NCI-H146 (cell line): ENCODE measurements at places on chromosomes 13 and 19.

- no peak for DNase-seq
Measured at GRCh38 chr13:105282406-105283285, 1252.8 kb downstream of the EFNB2 start.

- DNase-seq = no peak
Measured at GRCh38 chr13:35723821-35724220, 247.3 kb upstream of the MAB21L1 start.

DNA sequence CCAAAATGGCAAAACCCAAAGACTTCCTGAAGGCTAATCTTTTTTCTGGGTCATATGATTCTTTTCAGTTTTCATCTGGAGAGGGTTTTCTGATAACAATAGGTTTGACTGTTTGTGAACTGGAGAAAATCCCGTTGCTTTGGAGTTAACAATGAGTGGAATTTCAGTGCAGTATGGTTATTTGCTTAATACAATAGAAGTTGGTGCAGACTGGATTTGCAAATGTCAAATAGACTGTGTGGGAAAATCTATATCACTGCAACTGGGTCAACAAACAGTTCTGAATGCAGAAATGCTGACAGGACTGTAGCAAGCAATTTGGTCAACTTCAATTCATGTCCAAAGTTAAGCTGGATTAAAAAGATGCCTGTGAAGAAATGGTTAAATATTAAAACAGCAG, 267.5 kb upstream of the ARGLU1 start:
- DNase-seq = no peak

- DNase-seq = no peak
Measured at GRCh38 chr13:51331354-51331861, 8.1 kb upstream of the SERPINE3 start.

- DNase-seq = peak; percentile 20
Measured at GRCh38 chr13:100842136-100842535, 167.5 kb upstream of the TMTC4 start.

- DNase-seq = peak; percentile 88
Measured at GRCh38 chr13:48233046-48233888, at the start of gene ITM2B. ITM2B (plus strand) TSS chr13:48233206; CDS start chr13:48233361, 155 bp downstream.

DNA sequence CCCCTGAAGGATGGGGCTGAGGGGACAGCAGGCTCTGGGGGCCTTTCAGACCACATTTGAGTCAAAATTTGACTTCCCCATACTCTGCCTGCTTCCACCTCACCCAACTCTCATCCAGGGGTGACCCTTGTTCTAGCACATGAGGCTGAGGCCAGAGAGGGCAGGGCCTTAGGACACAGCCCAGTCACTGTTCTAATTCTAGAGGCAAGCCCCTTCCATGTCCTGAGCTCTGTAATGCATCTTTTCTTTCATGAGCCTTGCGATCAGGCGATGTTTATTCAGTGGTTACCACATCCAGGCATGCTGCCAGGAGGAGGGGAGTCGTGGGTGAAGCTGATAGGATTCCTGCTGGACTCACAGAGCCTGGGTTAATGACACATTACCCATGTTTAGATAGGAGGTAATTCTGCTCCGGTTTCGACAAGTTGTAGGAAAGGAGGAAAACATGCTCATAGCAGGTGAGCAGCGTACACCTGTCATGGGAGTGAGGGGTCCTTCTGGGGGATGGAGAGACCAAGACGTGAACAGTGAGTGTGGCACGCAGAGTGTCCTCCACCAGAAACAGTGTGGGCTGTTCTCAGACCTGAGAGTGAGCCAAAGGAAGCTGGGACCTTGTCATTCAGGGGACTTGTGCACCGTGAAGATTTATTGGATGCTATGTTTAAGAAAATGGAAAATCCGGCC, 9.3 kb downstream of the RPS9 start:
- peak; percentile 87 for DNase-seq

- DNase-seq = no peak
Measured at GRCh38 chr19:3138268-3138667, 2.4 kb downstream of the GNA15 start.

DNA sequence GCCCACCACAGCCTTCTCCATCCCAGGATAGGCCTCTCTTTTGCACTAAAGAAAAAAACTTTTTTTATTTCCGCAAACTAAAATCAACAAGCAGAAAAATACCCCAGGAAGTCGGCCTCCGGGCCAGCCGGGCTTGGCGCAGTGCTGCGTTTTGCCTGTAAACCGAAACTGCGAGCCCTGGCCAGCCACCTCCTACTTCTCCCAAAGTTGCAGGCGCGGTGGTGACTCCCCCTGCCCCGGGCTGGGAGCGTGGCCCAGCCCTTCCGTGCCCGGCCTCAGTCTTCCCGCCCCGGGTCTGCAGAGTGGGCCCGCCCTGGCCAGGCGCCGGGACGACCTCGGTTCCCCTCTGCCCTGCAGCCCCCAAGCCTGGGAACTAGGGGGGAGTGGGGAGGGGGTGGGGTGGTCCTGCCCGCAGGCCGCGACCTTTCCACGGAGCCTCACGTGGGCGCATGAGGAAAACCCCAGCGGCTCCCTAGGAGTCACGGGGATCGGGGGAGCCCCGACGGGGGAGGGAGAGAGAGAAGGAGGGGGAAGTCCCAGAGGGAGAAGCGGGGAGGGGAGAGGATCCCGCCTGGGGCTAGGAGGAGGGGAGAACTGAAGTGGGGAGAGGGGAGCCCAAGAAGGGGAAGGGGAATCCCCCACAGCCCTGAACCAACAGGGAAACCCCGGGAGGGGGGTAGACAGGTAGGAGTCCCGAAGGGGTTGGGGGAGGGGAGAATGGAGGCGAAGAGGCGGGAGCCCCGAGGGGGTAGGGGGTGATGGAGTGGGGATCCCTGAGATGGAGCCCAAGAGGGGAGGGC, 3.0 kb downstream of the GADD45B start:
- no peak for DNase-seq

DNA sequence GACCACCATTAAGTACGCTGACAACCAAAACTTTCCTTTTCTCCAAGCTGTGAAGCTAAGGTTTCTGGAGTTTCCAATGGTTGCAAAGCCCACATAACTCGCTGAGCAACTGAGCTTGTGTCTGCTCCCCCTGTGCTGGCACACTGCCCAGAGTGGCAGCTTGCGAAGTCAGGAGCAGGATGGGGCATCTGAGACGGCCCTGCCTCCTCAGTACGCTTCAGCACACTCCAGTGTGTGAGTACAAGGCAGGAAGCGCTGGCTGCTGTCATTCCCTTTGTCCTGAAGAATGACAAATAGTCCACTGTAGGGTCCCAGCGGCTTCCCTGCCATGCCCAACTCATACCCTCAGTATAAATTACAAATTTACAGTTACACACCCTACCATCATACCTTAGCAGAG, 51.5 kb downstream of the SKA3 start:
- peak; percentile 72 for DNase-seq

DNA sequence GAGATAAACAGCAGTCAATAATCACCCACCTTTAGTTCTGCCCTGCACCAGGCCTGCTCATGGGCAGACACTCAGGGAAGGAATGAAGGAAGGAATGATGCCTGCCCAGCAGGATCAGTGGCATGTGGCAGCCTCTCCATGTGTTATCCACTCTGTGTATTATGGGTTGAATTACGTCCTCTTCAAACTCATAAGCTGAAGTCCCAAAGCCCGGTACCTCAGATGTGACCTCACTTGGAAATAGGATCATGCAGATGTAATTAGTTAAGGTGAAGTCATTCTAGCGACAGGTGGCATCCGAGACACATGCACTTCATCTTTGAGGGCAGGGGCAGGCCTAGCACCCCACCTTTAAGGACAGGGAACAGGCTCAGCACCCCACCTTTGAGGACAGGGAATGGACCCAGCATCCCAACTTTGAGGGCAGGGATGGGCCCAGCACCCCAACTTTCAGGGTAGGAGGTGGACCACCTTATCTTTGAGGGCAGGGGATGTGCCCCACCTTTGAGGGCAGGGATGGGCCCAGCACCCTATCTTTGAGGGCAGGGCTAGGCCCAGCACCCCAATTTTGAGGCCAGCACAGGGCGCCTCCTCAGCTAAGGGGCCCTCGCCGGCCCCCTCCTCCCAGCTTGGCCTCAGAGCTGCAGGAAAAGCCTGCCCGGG, 127.6 kb downstream of the URI1 start:
- no peak for DNase-seq

- DNase-seq = no peak
Measured at GRCh38 chr13:30715837-30716236, 19.5 kb upstream of the ALOX5AP start.

- peak; percentile 34 for DNase-seq
Measured at GRCh38 chr13:35789335-35790165, 313.1 kb upstream of the MAB21L1 start.

GRCh38 chr13:111573801-111574200, 253.4 kb downstream of the TEX29 start:
- no peak for DNase-seq

- DNase-seq = no peak
Measured at GRCh38 chr13:37274569-37275497, 169.4 kb upstream of the CSNK1A1L start.

DNA sequence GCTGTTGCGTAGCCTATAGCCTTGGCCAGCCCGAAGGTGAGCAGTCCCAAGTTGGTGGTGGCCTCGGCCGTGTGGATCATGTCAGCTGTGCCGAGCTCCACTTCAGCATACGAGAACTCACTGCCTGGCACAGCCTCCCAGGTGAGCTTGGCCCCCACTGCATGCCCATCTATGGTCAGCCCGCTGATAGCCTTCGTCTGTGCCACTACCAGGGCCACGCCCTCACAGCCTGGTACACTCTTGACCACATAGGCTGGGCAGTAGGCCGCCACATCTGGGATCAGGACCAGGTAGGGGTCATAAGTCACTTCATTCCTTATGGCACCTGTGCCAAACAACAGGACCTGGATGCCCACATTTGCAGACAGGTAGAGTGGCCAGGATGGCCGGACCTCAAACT, 7.4 kb downstream of the FCGBP start:
- no peak for DNase-seq

DNA sequence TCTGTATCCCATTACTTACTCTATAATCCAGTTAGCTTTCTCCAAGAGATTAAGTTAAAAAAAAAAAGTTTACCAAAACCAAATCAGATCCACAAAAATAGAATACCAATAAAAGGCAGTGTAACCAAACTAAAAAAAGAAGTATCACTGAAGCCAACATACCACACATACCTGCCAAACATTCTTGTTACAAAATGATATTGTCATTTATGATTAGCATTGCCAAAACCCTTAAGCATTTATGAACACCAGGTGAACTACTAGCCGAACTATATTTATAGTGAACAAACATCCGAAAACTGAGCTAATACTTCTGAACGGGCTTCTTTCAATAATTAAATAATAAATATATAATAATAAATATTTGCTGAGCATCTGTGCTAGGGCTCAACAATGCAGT, 59.1 kb upstream of the EEF1AKMT1 start:
- no peak for DNase-seq

- DNase-seq = peak; percentile 87
Measured at GRCh38 chr13:53783471-53783870, 754.9 kb downstream of the OLFM4 start.

DNA sequence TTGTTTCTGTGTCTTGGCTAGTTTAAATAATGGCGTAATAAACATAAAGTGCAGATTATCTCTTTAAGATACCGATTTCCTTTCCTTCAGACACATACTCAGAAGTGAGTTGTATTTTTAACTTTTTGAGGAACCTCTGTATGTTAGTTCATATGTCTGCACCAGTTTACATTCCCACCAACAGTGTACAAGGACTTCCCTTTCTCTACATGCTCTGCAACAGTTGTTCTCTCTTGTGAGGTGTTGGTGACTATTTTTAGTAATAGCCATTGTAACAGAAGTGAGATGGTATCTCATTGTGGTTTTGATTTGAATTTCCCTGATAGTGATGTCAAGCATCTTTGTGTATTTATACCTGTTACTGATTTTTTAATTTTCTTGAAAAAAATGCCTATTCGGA, 418.6 kb downstream of the UQCRFS1 start:
- no peak for DNase-seq

- peak; percentile 99 for DNase-seq
Measured at GRCh38 chr13:78841358-78841963, 182.5 kb upstream of the OBI1 start.

GRCh38 chr13:20984879-20985278, 76.5 kb downstream of the LATS2 start:
- DNase-seq = no peak

DNA sequence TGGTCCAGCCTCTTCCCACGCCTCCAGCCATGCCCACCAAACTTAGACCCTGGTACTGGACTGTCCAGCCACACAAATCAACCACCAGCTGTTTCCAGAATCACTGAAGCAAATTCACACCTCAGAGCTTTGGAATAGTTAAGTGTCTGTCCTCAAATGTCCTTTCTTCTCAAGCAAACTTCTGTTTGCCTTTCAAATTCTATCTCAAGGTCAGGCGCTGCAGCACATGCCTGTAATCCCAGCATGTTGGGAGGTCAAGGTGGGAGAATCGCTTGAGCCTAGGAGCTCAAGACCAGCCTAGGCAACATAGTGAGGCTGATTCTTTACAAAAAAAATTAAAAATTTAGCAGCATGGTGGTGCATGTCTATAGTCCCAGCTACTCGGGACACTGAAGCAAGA, 19.4 kb upstream of the PRODH2 start:
- DNase-seq = no peak
